Dermis microvascular lymphatic vessel endothelial cell (primary cell): ENCODE measurements at places on chromosomes 13 and 19. TPM values are rescaled to one million over a fixed set of nuclear protein-coding genes. Genes with fewer than 3 reads are reported as not detected.

The ZNF229 gene
- 5.8 and 5.9 TPM in 2 replicates for total RNA-seq

The ZNF880 gene
- total RNA-seq = 18.0 and 19.0 TPM in 2 replicates

The CYTH2 gene
- total RNA-seq = 42.0 and 64.6 TPM in 2 replicates

The SYDE1 gene
- total RNA-seq = 7.7 and 15.8 TPM in 2 replicates

The LRRC63 gene
- total RNA-seq = under 0.01 TPM in 1 of 2 replicates, not detected in the other

The ADGRE3 gene
- total RNA-seq = not detected in 2 replicates

The CYP2F1 gene
- not detected in 2 replicates for total RNA-seq

The CCDC106 gene
- total RNA-seq = 4.6 and 9.5 TPM in 2 replicates

The ZNF549 gene
- total RNA-seq = 2.8 and 4.9 TPM in 2 replicates

The UBE2M gene
- 60.4 and 80.1 TPM in 2 replicates for total RNA-seq

The ZNF888 gene
- 4.3 and 4.7 TPM in 2 replicates for total RNA-seq

The NLRP4 gene
- total RNA-seq = not detected in 2 replicates

The STOML3 gene
- not detected in 2 replicates for total RNA-seq

The LMTK3 gene
- total RNA-seq = under 0.01 and 0.13 TPM in 2 replicates

The ZNF723 gene
- not detected in 2 replicates for total RNA-seq

The PALM3 gene
- total RNA-seq = under 0.01 TPM in 1 of 2 replicates, not detected in the other

The KLK2 gene
- not detected in 2 replicates for total RNA-seq

The CALR3 gene
- total RNA-seq = not detected in 2 replicates

The BEST2 gene
- total RNA-seq = not detected in 2 replicates

The OR7A5 gene
- total RNA-seq = not detected in 2 replicates

The PTH2 gene
- total RNA-seq = not detected in 2 replicates

The ATP1A3 gene
- under 0.01 TPM in 1 of 2 replicates, not detected in the other for total RNA-seq

The NCR1 gene
- not detected in 2 replicates for total RNA-seq
